Colonic mucosa (tissue), 4 donors: ENCODE measurements at places on chromosomes 2 and 18. TPM values are rescaled to one million over a fixed set of nuclear protein-coding genes. Genes with fewer than 3 reads are reported as not detected.

The PSMA8 gene
- not detected for total RNA-seq

The CCDC102B gene
- total RNA-seq, result 1.7 TPM

DNA sequence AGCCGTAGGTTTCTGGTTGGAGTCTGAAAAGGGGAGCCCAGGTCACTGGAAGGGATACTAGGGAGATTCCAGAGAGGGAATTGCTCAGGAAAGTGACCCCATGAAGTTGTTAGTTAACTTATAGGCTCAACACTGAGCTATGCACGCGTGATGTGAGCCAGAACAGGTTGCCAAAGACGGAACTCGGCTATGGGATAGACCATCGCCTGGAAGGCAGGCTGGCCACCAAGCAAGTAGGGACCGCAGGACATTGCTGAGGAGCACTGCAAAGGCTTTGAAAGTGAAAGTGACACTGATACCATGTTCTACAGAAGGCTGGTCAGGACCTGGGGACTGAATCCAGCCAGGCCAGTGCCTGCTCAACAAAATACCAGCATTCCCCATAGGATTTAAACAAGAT lies 7.3 kb downstream of the FARP2 start:
- no peak for DNase-seq

GRCh38 chr18:9969247-9969646 lies 55.4 kb downstream of the VAPA start:
- no peak for DNase-seq

DNA sequence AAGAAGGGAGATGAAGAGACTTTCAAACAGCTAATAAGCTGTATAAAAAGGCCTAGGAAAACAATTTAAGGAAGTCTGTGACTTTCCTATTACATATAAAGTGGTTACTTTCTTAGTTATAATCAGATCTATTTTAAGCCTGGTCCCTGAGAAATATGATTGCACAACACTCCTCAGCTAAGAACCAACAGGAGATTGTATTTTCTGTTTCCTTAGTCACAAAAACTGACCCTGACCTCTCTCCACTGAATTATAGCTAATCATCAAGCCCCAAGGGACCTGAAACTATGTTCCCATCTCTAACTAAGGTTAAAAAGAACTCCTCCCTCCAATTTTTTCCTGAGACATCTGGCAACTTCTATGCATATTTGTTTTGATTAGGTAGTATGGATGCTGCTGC lies 106.9 kb downstream of the ROCK1 start:
- no peak for DNase-seq

- peak; percentile 49 for DNase-seq
Observed at GRCh38 chr2:237725661-237726060, 72.9 kb upstream of the RBM44 start.

DNA sequence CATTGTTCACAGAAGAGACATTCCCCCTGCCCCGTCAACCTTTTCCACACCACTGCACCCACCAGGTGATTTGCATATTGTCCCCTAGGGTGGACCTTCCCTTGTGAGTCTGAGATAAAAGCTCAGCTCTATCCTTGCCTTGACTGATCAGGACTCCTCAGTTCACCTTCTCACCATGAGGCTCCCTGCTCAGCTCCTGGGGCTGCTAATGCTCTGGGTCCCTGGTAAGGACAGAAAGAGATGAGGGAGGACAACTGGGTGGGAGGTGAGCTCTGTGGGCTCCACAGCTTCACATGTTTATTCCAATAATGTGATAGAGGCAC lies 1160.1 kb downstream of the RPIA start:
- DNase-seq, result no peak

DNA sequence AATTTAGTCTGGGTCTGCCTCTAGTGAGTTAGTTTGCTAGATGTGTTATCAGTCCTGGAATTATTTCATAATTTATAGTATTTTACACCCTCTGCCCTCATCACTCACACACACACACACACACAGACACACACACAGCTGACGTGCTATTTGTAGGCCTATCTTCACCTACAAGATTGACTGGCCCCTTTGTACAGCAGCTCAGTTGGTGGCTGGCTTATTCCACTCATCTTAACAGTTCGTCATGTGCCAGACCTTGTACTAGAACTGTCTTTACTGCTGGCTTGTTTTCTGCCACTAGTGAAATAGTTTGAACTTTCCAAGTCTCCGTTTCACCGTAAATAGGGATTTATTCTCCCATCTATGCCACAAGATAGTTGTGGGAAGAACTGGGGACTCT lies 21.3 kb downstream of the CENPO start:
- DNase-seq, result no peak

GRCh38 chr2:39217192-39217550 lies 26.6 kb downstream of the CDKL4 start:
- DNase-seq, result no peak

DNA sequence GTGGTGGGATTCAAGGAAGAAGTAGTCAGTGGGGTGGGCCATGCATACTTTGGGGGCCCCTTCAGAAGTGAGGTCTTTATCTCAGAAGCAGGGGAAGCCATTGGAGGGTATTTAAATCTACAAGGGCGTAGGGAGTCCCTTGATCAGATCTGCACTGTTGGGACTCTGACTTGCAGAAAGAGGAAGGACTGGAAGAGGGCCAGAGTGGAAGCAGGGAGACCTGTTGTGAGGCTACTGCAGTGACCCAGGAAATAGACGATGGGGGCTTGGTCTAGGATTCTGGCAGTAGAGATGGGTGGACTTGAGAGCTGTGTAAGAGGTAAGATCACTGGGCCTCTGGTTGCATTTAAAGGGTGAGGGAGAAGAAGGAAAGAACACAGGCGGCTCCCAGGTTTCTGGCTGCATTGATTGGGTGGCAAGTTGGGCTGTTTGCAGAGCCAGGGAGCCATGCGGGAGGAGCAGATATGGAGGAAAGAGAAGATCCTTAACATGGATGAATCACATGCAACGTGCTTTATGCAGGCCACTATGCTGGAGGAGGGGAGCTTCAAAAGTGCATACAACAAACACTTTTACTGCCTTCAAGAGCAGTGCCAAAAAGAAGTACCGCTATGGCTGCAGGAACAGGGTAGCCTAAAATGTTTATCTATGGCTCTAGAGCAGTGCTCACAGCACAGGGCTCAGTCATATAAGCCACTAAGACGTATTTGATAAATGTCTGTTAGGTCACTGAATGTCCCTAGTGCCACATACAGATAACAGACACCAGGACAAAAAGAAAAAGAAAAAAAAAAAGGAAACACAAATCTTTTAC lies 2.3 kb downstream of the SFXN5 start:
- DNase-seq, result no peak

DNA sequence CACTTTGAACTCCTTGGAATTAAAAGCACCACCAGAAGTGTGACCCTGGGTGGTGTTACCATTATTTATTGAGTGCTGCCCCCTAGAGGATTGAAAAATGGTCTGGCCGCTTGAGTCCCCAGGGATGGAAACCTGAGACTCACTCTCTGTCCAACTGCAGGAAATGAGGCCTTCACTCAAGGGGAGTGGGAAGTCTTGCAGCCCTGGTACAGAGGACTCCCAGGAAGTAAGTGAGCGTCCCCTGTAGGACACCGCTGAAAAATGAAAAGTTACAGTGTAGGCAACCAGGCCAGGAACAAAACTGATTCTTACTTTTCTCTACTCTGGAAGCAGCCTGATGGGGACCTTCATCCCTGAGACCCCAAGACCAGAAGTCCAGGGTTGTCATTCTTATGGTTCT lies 2.2 kb upstream of the NRP2 start:
- DNase-seq, result peak; percentile 70
